ENCODE measurements at places on chromosomes 11 and 22.

DNA sequence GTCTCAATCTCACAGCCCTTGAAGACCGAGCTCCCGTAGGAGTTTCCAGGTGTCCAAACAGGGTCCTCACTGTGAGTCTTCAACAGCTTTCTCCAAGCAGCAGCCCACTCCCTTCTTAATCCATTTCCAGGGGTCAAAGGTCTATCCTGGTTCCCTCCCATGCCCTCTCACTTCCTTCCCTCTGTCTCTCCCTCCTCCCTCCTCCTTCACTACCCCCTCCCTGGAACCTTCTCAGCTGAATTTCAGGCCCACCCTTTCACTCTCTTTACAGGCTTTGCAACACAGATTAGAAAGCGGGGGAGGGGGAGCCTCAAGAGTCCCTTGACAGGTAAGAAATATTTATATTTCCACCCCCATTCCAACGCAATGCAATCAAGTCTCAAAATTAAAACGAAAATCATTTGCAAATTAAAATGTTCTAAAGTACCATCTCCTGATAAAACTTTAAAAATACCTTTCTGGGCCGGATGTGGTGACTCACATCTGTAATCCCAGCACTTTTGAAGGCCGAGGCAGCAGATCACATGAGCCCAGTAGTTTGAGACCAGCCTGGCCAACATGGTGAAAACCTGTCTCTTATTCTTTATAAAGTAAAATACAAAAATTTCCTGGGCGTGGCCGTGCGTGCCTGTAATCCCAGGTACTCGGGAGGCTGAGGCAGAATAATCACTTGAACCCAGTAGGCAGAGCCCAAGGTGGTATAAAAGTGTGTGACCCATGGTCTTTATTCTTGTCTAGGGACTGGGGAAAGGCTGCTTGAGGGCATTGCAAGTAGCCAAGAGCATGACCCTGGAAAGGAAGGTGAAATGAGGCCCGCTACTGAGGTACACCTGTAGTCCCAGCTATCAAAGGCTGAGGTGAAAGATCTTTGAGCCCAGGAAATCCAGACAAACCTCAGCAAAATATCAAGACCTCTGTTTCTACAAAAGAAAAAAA lies 865 bp upstream of the ZNF280A start:
- no peak for DNase-seq

DNA sequence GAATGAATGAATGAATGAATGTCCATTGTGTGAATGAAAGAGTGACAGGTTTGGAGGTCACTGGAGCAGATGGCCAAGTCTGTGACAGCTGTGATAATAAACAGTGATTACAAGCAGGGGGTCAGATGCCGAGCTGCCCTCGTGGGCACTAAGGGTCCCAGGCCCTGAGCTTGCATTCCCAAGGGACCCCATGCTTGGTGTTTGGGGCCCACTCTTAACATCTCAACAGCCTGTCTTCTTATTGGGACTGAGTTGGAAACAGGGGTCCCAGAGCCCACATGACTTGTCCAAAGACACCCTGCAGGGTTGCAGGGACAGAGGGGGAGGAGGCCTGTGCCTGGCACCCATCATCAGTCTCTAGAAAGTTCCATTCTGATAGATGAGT lies 12.0 kb upstream of the ANO1 start:
- DNase-seq = no peak

DNA sequence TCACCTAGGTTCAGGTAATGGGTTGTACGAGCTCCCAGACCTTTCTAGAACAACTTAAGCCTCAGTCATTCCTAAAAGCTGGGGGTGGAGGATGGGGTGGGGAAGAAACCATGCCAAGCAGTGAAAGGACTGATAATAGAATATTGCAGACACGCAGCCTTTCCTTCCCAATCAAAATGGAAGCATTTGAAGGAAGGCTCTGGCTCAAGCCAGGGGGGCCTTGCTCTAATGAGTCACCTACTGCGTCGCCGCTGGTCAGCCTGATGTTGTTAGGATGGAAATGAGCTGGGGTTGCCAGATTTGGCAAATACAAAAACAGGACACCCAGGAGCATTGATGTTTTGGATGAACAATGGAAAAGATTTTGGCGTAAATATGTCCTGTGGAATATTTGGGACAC lies 6.2 kb downstream of the SYT12 start:
- no peak for DNase-seq

DNA sequence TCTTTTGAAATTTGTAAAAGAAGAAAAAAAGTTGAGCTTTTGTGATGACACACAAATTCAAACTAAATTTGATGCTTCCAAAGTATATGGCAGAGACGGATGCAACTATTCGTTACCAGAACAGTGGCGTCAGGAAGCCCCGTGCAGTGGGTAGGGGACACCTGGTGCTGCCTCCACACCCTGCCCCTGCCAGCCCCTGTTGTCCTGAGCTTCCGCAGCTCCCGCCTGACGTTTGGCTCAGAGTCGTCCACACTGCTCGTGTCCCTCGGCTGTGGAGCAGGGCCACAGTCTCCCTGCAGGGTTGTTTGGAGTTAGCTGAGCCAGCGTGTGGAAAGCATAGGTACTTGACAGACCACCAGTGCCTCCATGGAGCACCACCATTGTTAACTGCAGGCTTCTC lies 86.3 kb downstream of the ATXN10 start:
- no peak for DNase-seq

DNA sequence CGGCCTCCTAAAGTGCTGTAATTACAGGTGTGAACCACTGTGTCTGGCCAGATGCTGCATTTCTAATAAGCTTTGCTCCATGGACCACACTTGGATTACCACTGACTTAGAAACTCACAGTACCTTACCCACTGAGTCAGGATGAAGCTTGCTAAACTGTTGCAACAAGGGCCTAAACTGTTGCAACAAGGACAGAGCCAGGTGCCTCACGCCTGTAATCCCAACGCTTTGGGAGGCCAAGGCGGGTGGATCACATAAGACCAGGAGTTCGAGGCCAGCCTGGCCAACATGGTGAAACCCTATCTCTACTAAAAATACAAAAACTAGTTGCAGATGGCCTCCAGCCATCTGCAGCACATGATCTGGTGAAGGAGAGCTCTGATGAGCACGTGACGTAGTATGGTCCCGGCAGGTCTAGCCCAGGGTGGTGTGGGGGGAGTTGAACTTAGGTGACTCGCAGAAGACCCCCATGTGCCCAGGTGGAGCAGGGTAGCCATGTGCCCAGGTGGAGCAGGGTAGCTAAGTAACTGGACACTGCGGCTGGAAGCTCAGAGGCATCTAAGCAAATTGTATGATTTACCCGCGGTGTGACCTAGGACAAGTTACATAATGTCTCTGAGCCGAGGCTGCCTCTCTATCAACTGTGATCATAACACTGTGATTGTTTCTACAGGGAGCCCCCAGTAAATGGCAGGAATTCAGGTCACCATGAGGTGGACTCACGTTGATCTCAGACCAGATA lies 8.4 kb downstream of the SLC25A45 start:
- DNase-seq = no peak

DNA sequence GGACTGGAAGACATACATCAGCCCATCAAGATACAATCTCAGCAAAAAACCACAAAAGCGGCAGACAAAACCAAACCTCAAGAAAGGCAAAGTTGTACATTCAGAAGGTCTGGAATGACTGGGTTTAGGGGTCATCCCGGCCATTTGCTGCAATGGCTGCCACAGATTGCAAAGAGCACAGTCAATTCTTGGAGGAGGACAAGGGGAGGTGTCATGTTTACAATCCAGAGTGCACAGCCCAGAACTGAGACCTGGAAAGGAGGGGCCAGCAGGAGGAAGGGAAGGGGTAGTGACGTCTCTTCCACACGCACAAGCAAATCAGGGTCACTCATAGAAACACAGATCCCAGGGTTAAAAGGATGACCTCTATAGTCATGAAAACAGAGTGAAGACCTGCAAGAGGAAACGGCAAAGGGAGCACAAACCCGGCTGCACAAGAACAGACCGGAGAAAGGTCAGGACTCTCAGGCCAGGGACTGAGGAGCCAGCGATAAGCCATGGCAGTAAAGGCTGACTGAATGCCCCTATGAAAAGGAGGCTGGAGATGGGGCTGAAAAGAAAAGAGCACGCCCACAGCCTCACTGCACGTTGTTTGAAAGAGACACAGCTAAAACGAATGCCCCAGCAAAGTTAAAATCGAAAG lies 18.2 kb upstream of the MUC5AC start:
- DNase-seq = no peak

DNA sequence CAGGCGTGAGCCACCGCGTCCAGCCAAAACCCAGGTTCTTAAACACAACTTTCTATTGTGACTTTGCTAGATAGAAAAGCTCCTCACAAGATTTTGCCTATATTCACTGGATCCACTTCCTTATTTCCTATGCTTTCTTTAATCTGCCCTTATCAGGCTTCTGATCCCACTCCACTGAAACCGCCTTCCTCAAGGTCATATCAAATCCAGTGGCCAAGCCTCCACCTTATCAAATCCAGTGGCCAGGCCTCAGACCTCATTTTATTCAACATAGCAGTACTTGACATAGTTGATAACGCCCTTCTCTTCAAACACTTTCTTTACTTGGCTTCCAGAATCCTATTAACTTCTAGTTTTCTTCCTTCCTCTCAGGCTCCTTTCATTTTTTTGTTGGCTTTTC lies 29.5 kb downstream of the DIXDC1 start:
- no peak for DNase-seq

- DNase-seq = no peak
Observed at GRCh38 chr11:39932966-39933365, 1526.5 kb downstream of the LRRC4C start.
